Fibroblast of skin of abdomen (primary cell): ENCODE measurements at places on chromosomes 12 and 14.

GRCh38 chr14:76034566-76034965 lies 49.0 kb downstream of the IFT43 start:
- no peak for DNase-seq

DNA sequence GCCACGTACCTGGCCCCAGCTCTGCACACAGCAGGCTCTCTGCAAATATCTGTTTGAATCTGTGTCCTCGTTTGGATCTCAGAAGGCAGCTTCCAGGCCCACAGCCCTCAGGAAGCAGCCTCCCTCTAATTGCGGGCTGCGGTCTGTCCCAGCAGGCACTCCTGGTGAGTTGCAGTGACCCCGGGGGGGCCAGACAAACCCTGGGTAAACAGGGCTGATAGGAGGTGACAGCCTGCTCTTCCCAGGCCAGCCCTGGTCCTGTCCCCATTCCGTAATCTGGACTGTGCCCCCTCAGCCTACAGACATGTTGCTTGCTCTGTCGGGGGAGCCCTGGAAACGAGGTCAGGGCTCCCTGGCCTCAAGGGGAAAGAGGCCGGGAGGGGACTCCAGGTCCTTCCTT lies 2.0 kb downstream of the FOXN4 start:
- no peak for DNase-seq

GRCh38 chr12:27906127-27906500 lies 66.4 kb downstream of the PTHLH start:
- no peak for DNase-seq

DNA sequence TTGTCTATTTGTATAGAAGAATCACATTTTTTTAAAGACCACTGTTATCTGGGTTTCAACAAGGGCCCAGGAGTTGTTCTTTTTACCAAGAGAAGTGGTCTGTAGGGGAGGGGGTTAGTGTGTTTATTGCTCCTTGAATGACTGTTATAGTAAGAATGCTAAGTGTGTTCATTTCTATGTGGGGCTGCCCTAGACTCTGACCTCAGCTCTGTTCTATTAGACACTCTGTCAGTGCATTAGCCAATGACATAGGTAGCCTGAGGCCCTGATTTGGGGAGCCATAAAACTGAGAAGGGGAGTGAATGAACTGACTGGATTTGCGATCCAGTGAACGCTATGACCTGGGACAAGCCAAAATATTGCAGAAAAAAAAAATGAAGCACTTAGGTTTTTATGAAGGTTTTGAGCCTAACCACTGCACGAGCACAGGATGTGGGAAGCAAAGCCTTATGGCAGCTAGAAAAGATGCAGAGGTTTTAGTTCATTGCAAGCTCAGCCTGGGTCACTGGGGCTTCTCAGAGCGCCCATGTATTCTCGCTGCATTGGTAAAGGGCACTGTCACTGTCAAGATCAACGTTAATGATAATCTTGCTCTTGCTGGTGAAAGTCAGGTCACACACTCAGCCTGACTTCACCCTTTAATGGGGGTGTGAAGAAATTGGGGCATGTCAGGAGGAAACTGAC lies 63.8 kb downstream of the PRKCH start:
- DNase-seq = no peak

DNA sequence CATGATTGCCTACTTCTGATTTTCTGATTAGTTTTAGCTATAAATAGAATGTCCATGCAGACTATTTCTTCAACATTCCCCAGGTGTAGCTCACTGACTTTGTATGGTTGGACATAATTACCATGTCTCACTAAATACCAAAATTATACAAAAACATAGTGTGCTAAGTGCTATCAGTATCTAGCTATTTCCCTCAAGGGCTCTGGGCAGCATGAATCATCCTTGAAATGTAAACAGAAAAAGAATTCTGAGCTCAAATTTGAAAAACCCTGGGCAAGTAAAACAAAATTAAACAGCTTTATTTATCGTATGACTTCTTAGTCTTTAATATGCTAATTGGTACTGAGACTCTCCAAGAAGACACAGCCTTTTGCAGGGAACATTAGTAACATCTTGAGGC lies 82.9 kb downstream of the SPATA7 start:
- DNase-seq = peak; percentile 52

DNA sequence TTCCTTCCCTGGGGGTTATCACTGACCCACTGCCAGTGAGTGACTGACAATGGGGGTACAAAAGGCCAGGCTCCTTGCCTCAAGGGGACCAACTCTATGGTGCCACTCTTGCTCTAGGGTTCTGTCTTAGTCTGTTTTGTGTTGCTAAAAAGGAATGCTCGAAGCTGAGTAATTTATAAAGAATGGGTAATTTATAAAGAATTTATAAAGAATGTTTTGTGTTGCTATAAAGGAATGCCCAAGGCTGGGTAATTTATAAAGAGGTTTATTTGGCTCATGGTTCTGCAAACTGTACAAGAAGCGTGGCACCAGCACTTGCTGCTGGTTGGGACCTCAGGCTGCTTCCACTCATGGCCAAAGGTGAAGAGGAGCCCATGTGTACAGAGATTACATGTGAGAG lies 15.8 kb upstream of the RASSF8 start:
- peak; percentile 31 for DNase-seq

DNA sequence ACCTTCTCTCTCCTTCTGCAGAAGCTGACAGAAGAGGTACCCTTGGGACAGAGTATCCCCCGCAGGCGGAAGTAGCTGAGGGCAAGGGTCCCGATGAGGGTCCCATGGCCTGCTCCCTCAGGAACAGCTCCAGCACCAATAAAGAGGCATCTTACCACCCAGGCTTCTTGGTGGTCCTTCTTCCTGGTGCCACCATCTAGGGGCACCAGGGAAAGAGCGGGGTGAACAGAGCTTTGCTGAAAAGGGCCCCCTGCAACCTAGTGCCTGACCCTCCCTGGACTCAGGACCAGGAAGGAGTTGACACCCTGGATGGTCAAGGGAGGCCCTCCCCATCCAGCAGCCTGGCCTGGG lies 591 bp upstream of the IRF9 start:
- no peak for DNase-seq

- no peak for DNase-seq
These were observed 3.7 kb downstream of the SLC38A1 start for GRCh38 chr12:46265102-46265501.

DNA sequence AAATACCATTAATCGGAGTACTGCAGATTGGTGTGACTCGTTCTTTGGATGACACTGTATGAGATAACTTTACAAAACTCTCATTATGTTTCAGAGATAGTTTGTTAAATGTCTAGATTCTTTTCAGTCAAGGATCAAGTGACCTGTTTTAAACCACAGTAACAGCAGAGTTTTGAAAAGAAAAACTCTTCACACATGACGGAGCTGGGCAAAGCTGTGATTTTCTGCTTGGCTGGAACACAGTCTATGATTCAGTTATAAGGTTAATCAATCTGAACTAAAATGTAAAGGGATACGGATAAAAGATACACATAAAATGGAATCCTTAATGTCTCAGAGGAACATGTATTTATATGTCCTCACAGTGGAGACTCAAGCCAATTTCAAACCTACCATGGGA lies 573.2 kb downstream of the PRKD1 start:
- DNase-seq = no peak
